ENCODE measurements at places on chromosomes 1 and 21. TPM values are rescaled to one million over a fixed set of nuclear protein-coding genes. Genes with fewer than 3 reads are reported as not detected.

- DNase-seq = no peak
- no peaks in the 10 kb centered on the region for H3K4me1 ChIP-seq
- H3K27me3 ChIP-seq = no peaks in the 10 kb centered on the region
- no peak overlapping the region for H3K4me3 ChIP-seq
- no peak overlapping the region for H3K27ac ChIP-seq
- H3K36me3 ChIP-seq = no peaks in the 10 kb centered on the region
Measured at GRCh38 chr1:103146166-103146565, 37.8 kb upstream of the COL11A1 start.

DNA sequence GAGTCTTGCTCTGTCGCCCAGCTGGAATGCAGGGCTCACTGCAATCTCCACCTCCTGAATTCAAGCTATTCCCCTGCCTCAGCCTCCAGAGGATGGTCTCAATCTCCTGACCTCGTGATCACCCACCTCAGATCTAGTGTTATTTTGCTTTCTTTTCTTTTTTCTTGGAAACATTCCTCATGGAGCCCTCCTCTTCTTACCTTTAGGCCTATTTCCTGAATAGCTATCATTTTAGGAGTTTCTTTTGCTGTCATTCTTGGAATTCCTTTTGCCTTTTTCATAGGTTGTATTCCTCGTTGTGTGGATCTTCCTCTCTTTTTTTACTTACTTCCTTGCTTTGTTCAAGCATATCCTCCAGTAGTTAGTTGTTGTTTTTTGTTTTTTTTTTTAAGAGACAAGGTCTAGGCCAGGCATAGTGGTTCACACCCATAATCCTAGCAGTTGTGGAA, 173.8 kb downstream of the RASAL2 start:
- no peaks in the 10 kb centered on the region for H3K27me3 ChIP-seq
- no peaks in the 10 kb centered on the region for H3K36me3 ChIP-seq
- no peaks in the 10 kb centered on the region for H3K4me1 ChIP-seq

DNA sequence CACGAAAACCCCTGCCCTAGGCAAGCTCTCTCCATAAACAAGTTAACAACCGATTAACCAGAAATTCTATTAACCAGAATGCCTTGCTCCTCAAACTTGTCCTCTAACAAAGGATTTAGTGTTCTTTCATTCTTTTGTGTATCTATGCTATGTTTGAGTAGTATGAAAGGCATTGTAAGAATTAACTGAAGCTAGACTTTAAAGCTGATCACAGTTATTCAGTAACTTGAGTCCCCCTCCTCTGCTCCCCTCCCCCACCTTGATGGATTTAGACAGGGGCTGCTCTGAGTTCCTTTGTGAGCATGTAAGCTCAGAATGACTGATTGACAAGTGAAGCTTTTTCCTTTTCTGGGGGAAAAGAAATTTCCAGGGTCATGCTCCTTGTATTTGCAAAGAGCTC, 257.6 kb downstream of the TTLL7 start:
- DNase-seq = no peak
- H3K4me1 ChIP-seq = no peaks in the 10 kb centered on the region

- H3K27me3 ChIP-seq = peaks cover 18% of the 10 kb centered on the region
- DNase-seq = no peak
- H3K4me3 ChIP-seq = peak overlapping the region; percentile 78
- no peak overlapping the region for H3K27ac ChIP-seq
- peaks cover 12% of the 10 kb centered on the region for H3K4me1 ChIP-seq
- H3K36me3 ChIP-seq = peaks cover 2% of the 10 kb centered on the region
Measured at GRCh38 chr1:19287436-19288185, 959 bp downstream of the AKR7A3 start.

DNA sequence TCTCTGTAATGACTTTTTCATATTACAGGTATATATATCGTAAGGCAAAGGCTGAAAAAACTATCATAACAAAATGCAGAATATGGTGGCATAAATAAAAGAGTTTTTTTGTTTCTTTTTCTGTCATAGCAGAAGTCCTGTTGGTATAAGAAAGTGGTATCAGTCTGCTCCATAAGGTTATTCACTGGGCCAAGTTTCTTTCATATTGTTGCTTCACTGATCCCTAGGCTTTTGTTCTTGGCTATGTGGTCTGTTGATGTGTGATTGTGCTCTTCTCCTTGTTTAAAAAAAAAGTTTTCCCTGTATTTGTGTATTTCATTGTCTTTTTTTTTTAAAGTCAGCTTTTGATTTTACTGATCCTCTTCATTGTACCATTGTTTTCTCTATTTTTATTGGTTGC, 26.0 kb downstream of the PTBP2 start:
- no peak for DNase-seq
- peaks cover 4% of the 10 kb centered on the region for H3K36me3 ChIP-seq
- peaks cover 28% of the 10 kb centered on the region for H3K4me1 ChIP-seq
- no peak overlapping the region for H3K27ac ChIP-seq
- H3K27me3 ChIP-seq = no peaks in the 10 kb centered on the region
- H3K4me3 ChIP-seq = no peak overlapping the region

DNA sequence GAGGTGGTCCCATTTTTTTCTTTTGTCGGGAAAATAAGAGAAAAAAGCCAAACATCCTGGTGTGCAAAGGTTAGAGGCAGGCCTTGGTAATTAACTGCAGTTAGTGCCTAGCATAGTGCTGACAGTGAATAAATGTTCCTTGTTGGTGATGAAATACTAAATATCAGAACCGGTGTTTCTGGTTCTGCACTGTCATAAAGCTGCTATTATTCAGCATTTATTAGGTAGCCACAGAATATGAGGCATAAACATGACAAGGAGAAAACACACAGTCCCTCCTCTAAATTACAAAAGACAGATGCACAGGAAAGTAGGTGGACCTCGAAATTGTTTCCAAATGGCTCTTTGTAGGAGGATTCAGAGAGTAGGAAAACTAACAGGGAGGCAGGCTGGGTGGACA, 122.0 kb upstream of the ADGRL2 start:
- no peak for DNase-seq
- no peaks in the 10 kb centered on the region for H3K36me3 ChIP-seq
- no peaks in the 10 kb centered on the region for H3K27me3 ChIP-seq
- no peak overlapping the region for H3K27ac ChIP-seq
- H3K4me3 ChIP-seq = no peak overlapping the region

GRCh38 chr1:206496131-206496793, 11.1 kb upstream of the RASSF5 start:
- H3K27ac ChIP-seq = peak overlapping the region; percentile 84
- H3K36me3 ChIP-seq = peaks cover 1% of the 10 kb centered on the region
- H3K27me3 ChIP-seq = no peaks in the 10 kb centered on the region
- peaks cover 17% of the 10 kb centered on the region for H3K4me1 ChIP-seq
- H3K4me3 ChIP-seq = peak overlapping the region; percentile 31

DNA sequence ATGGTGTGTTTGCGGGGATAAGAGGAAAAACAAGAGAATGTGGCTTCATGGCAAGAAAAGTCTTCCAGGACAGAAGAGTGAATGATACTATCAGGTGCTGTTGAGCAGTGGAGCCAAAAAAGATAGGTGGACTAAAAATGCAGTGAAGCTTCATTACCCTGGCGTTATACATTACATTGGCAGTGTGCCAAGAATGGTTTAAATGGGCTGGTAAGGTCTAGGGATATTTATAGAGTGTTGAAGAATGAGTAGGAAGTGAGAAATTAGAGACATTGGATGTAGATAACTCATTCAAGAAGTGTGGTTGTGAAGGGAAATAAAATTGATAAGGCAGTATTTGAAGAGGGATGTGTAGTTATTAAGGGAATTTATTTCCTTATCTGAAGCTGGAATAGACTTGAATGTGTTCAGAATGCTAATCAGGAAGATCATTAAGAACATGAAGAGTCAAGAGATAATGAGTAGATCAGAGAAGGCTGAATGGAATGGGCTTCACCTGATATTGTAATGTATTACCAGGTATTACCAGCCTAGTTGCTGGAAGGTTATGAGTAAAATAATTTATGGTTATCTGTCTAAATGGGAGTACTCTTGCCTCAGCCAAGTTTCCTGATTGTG, 72.7 kb downstream of the MAST2 start:
- H3K27me3 ChIP-seq = no peaks in the 10 kb centered on the region
- DNase-seq = no peak
- peaks cover 2% of the 10 kb centered on the region for H3K36me3 ChIP-seq
- H3K27ac ChIP-seq = no peak overlapping the region
- peaks cover 4% of the 10 kb centered on the region for H3K4me1 ChIP-seq
- H3K4me3 ChIP-seq = no peak overlapping the region

DNA sequence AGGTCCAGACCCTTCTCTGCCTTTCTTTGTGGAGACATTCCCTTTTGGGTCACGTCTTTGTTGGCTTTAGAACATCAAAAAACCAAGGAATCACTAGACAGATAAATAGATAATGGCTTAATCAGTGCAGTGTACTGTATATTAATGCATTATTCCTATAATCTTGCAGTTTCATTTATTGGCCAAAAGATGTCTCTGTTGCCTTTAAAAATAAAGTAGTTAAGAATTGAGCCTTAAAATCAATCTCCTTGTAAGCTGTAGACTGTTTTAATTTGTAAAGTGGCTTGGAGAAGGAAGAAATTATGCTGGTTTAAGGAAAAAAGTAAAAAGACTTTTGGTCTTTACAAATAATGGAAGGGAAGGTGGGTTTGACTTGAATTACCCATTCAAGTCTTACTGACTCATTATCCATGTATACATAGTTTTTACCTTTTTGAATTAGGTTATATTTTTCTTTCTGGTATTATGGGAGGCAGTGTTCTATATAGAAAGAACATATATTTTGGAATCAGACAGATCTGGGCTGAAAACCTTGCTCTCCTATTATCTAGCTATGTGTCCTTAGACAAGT, 84.6 kb downstream of the VPS13D start:
- DNase-seq = no peak
- peaks cover 2% of the 10 kb centered on the region for H3K4me1 ChIP-seq
- no peak overlapping the region for H3K4me3 ChIP-seq
- no peak overlapping the region for H3K27ac ChIP-seq
- H3K27me3 ChIP-seq = no peaks in the 10 kb centered on the region

GRCh38 chr1:164617377-164618201, 58.6 kb downstream of the PBX1 start:
- no peak overlapping the region for H3K27ac ChIP-seq
- H3K4me1 ChIP-seq = no peaks in the 10 kb centered on the region
- no peak overlapping the region for H3K4me3 ChIP-seq

GRCh38 chr1:44785029-44785380, 3.0 kb downstream of the BEST4 start:
- H3K4me1 ChIP-seq = peaks cover 26% of the 10 kb centered on the region
- peak overlapping the region; percentile 88 for H3K27ac ChIP-seq
- H3K27me3 ChIP-seq = no peaks in the 10 kb centered on the region
- no peak for DNase-seq
- H3K36me3 ChIP-seq = peaks cover 2% of the 10 kb centered on the region
- H3K4me3 ChIP-seq = peak overlapping the region; percentile 83

GRCh38 chr1:77825131-77825709, 45.8 kb downstream of the MIGA1 start:
- H3K36me3 ChIP-seq = no peaks in the 10 kb centered on the region
- no peaks in the 10 kb centered on the region for H3K27me3 ChIP-seq
- no peak overlapping the region for H3K4me3 ChIP-seq
- H3K4me1 ChIP-seq = peaks cover 7% of the 10 kb centered on the region
- DNase-seq = no peak
- no peak overlapping the region for H3K27ac ChIP-seq

DNA sequence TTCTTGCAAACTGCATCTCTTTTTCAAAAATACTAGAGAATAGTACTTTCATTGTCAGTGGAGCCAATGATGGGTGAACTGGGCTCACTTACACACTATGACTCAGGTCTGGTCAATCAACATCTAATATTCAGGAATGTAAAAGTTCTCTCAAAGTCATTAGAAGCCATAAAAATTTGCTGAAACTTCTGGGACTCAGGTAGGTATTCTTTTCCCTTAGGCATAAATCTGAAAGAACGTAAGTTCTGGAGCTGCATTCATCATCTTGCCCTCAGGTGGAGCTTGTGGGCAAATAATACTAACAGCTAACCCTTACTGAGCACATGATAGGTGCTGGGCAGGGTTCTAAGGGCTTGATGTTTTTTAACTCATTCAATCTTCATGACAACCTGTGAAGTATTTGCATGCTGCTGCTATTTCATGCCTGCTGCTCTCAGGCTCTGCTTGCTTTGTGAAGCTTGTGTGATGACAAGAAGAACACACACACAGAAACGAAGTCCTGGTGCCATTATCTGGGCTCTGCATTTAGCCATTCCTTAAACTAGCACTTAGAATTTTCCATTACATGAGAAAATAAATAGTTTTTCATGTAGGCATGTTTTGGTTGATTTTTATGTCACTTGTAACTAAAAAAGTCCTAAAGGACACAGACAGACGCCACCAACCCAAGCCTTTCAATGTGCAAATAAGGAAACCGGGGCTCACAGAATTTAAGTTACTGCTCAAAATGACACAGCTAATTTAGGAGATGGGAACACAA, 394.2 kb upstream of the LYPLAL1 start:
- no peak for DNase-seq
- H3K4me3 ChIP-seq = no peak overlapping the region
- H3K27me3 ChIP-seq = no peaks in the 10 kb centered on the region

GRCh38 chr1:78071696-78072095, 25.9 kb downstream of the GIPC2 start:
- H3K4me1 ChIP-seq = no peaks in the 10 kb centered on the region
- no peak overlapping the region for H3K4me3 ChIP-seq
- H3K36me3 ChIP-seq = no peaks in the 10 kb centered on the region
- no peak overlapping the region for H3K27ac ChIP-seq
- no peak for DNase-seq

- peak overlapping the region; percentile 57 for H3K4me3 ChIP-seq
- no peak overlapping the region for H3K27ac ChIP-seq
- H3K4me1 ChIP-seq = peaks cover 6% of the 10 kb centered on the region
- peaks cover 5% of the 10 kb centered on the region for H3K36me3 ChIP-seq
- no peak for DNase-seq
Measured at GRCh38 chr1:38803647-38804046, 55.9 kb downstream of the RRAGC start.

The DIO1 gene
- total RNA-seq = not detected

The KLHDC8A gene
- total RNA-seq = not detected

The FNDC5 gene
- total RNA-seq = not detected

The SELENBP1 gene
- total RNA-seq = not detected
